ENCODE measurements at places on chromosomes 11 and 22. TPM values are rescaled to one million over a fixed set of nuclear protein-coding genes. Genes with fewer than 3 reads are reported as not detected.

The FAM76B gene
- total RNA-seq, result 11.3 TPM

The TIMP3 gene
- total RNA-seq, result 898 TPM

The FOLR3 gene
- not detected for total RNA-seq

The LDHA gene
- total RNA-seq, result 399 TPM

GRCh38 chr11:27933992-27934829, 173.7 kb downstream of the KIF18A start:
- no peak for DNase-seq

DNA sequence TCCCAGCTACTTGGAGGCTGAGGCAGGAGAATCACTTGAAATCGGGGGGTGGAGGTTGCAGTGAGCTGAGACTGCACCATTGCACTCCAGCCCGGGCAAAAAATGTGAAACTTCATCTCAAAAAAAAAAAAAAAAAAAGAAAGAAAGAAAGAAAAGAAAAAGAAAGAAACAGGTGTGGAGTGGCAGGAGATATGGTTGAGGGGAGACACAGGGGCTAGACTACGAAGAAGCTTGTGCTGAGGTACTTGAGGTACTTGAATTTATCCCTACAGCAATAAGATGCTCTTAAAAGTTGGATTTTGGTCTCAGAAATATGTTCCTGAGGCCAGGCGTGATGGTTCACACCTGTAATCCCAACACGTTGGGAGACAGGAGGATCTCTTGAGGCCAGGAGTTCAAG, 2.2 kb upstream of the MAJIN start:
- no peak for DNase-seq

DNA sequence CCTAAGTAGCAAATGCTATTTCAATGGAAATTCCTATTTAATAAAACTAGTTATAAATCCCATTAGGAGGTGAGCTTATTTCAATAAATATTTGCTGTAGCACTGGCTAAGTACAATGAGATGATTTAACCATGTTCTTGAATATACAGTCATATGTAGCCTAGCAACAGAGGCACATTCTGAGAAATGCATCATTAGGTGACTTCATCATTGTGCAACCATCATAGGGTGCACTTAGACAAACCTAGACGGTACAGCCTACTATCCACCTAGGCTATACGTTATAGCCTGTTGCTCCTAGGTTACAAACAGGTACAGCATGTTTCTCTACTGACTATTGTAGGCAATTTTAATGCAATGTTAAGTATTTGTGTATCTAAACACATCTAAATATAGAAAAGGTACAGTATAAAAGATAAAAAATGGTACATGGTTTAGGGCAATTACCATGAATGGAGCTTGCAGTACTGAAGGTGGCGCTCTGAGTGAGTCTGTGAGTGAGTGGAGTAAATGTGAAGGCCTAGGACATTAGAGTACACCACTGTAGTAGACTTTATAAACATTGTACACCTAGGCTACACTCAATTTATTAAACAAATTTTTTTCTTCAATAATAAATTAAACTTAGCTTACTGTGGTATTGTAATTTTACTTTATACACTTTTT, 350.1 kb downstream of the CASP12 start:
- no peak for DNase-seq

GRCh38 chr11:77196961-77197360, 68.9 kb downstream of the MYO7A start:
- DNase-seq, result no peak

DNA sequence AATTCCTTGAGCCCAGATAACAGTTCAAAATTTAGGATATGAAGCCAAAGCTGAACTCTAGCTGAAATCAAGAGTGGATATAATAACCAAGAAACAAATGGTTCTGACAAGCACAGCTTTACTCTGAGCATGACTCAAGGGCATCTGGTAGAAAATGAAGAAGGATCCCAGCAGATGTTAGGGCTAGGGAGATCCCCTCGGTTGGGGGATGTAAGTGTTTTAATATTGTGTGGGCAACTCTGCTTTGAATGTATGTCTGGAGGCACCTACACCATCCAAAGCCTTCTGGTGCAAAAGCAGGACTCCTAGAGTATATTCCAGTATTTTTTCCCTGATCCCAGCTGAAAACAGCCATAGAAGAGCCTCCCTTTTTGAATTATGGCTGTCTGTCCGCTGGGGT, 61.7 kb downstream of the FLI1 start:
- no peak for DNase-seq

- no peak for DNase-seq
Measured at GRCh38 chr11:23359297-23359696, 499.0 kb upstream of the CCDC179 start.

DNA sequence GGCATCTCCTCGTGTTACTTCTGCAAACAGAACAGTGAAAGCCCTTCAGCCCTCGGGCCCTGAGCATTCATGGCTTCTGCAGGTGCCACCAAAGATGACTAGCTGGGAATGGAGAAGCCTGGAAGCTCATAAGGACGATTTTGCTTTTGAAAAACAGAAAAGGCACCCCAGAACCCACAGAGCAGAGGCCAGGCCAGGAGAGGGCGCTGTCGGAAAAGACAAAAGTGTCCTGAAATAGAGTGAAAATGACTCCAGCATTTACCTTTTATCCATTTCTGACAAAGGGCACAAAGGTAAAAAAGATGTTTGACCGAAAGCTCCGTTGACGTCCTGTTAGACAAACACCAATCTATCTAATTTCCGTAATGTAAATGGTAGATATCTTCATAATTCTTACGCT, 37.6 kb downstream of the ZNF195 start:
- no peak for DNase-seq

Data from esophagus muscularis mucosa (tissue), 4 donors.